ENCODE measurements at places on chromosomes 16 and 17.
A peak's percentile ranks its signal among the peaks of the same experiment; 100 is the strongest.

GRCh38 chr16:76175718-76176117 is 101.5 kb upstream of the CNTNAP4 start:
- DNase-seq: no peak

GRCh38 chr17:43609613-43610385 is 51.9 kb downstream of the MEOX1 start:
- peak; percentile 42 for DNase-seq

DNA sequence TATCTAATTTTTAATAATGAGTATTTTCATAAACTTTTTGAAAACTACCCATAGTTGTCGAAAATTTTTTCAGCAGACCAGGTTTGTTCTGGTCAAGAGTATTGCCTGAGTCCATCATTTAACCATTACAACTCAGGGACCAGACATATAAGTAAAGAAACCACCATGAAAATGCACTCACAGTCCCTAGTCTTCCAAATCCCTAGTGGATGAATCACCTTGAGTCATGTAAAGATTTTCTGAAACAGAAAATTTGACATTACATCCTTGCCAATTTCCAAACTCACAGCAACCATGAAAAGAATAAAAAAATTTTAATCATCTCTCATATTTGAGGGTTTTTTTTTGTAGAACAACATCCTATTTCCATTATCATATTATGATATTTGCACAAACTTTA is 1337.5 kb upstream of the CDH8 start:
- DNase-seq: no peak

DNA sequence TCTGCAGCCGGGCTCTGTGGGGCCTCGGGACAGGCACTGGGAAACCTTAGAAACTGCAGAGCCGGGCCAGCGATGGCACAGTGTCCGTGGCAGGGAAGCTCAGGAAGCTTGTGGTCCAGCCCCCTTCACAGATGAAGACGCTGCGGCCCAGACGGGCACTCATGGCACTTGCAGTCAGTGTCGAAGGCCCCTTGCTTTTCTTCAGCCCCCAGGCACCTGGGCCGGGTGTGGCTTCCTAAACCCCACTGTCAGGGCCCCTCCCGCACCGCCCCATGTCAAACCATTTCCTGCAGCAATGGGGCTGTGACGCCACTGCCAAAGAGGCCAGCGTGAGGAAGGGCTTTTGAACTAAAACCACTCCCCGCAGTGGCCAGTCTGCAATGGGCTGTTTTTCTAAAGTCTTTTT is 164.0 kb downstream of the LAT start:
- DNase-seq: no peak

GRCh38 chr16:56551796-56552738 is 12.8 kb upstream of the MT4 start:
- no peak for DNase-seq

DNA sequence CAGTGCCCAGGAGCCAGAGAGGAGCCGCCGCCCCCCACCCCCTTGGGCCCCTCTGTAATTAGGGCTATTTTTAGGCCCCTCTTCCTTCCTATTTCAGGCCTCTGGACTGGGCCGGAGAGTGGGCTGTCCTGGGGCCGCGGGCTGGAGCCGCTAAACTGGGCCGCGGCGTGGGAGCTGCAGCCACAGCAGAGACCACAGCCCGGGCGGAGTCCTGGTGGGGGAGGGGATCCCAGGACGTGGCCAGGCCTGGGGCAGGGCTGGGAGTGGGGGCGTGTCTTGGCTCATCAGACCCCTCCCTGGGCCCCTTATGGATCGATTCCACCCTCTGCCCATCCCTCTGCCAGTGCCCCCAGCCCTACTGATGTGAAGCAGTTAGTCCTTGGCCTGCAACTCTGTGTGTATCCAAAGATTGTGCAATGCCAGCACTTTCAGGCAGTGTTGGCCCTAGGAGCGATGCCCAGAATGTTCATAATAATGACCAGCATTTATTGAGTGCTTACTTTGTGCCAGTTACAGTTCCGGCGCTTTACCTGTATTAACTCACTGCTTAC is 15.0 kb upstream of the TAC4 start:
- DNase-seq: peak; percentile 37

GRCh38 chr17:81031566-81032550 is 3.1 kb upstream of the BAIAP2 start:
- no peak for DNase-seq

GRCh38 chr17:17155568-17155967 is 50.6 kb downstream of the PLD6 start:
- no peak for DNase-seq

DNA sequence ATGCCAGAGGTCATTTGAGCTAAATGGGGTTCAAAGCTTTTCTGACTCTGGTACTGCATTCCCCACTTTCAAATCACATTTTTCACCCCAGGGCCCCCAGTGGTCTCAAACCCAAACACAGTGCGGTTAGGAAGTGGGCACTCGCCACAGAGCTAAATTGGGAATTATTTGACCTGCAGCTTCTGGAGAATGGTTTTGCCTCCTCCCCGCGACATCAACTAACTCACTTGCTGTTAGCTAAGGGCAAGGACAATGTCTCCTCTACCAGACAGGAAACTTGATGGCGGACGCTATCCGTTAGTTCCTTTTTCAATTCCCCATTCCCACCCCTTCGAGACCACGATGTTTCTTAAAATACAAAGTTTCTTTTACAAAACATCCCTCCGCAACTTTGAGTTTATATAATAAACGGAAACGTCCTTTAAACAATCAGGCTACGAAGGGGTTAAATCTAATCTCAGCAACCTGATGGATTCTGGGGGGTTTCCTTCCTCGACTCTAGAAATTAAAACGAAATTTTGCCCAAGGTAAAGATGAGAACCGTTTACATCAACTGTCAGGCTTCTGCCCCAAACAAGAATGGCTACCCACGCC is 500 bp upstream of the KAT7 start:
- no peak for DNase-seq

DNA sequence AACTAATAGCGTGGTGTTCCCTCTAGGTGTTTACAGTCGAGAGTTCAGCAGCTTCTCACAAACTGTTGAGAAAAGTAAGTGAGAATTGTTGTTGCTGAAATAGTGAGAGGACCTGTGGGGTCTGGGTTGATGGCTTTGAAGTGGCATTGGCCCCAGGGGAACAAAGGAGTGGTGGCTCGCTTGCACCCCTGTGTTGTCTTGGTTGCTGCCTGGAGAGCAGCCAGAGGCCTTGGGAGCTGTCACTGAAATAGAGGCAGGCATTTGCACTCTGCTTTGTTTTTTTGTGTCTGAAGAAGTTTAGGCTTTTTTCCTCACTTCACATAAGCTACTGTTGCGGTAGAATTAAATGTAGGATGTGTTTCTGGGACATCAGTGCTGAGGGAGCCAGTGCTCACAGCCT is 36.8 kb downstream of the PRMT7 start:
- DNase-seq: no peak

GRCh38 chr17:66548158-66548557 is 245.7 kb downstream of the PRKCA start:
- DNase-seq: no peak

- DNase-seq: no peak
Measured at GRCh38 chr17:50562242-50563091, 2.0 kb downstream of the CACNA1G start.

DNA sequence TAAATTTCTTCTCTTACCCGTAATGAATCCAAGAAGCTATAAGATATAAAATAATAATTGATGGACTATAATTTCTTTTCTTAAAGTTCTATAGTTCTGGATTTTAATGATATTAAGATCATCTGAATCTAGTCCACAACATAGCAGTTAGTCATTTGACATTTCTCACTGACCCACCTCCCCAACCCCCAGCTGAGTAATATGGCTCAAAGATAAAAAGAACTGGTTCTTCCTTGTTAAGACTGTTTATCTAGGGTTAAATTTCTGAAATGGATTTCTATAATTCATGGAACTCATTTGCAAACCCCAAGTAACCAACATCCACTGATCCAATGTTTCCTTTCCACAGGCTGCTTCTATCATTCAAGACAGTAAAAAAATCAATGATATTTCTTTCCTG is 133.9 kb upstream of the SOX9 start:
- DNase-seq: no peak

DNA sequence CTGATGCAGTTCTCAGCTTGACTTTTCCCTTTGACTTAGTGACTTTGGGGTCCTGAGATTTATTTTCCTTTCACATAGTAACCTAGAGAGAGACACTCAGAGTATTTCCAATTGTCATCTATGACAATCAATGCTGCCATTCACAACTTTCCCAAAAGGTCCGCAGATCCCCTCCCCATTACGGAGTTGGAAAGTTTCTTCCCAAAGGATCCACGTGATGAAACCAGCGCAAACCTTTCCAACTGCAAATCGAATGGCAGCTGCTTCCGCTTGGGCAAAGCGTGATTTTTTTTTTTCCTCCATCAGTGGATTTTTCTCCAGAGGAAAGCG is 538 bp upstream of the FCSK start:
- DNase-seq: no peak

DNA sequence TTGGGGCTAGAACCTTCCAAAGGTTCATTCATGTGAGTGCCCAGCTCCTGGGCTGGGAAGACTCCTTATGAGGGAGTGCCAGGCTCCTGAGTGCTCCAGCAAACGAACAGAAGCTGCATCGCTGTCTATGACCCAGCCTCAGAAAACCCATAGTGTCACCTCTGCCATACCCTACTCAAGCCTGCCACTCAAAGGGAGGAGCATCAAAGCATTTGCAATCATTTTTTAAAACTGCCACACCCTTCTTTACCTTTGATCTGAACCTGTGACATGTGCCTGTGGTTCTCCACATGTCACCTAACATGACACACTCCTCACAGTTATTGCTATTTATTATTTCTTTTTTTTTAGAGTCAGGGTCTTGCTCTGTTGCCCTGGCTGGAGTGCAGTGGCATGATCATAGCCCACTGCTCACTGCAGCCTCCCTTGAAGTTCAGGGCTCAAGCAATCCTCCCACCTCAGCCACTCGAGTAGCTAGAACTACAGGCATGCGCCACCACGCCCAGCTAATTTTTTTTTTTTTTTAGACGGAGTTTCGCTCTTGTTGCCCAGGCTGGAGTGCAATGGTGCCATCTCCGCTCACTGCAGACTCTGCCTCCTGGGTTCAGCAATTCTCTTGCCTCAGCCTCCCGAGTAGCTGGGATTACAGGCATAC is 7.3 kb upstream of the KDM8 start:
- no peak for DNase-seq

DNA sequence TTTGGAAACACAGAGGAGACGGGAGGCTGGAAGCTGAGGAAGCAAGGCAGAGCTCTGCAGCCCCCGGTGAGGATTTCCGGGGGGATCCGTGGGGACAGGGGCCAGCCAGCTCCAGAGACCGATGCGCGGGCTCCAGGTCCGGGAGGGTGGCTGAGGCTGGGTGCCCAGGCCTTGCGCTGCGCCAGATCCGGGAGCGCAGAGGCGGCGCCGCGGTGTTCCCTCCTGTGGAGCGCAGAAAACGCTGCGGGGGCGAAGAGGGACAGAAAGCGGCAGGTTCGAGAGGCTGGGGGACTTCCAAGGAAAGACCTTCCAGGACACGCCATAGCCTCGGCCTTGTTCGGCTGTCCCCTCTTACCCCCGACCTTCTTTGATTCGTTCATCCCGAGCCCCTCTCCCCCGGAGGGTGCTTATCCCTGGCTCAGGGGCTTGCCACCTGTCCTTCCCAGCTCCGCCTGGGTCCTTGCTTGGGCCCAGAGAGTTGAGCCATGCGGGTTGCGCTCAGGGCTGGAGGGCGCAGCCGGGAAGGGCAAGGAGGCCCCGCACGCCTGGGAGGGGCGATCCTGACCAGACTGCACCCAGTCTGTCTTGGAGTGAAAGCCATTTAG is 697 bp upstream of the SHISA9 start:
- DNase-seq: no peak

- DNase-seq: peak; percentile 62
Measured at GRCh38 chr17:1108765-1109605, 70.8 kb downstream of the ABR start.

- no peak for DNase-seq
Measured at GRCh38 chr16:57611181-57611580, 17.2 kb upstream of the ADGRG1 start.

GRCh38 chr17:45046537-45047125 is 4.8 kb downstream of the DCAKD start:
- no peak for DNase-seq

DNA sequence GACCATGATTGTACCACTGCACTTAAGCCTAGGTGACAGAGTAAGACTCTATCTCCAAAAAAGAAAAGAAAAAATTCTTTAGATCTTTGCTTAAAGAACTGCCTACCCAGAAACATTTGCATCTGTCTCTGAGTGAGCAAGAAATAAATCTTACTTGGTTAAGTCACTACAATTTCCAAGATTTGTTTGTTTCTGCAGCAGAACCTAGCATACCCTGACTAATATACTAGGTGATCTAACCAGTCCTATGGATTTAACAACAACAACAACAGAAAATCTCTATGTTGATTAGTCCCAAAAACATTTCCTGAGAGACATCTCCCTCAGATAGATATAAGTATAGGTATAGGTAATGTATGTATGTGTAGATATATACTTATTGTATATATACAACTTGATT is 549.3 kb upstream of the PSMD7 start:
- DNase-seq: no peak

DNA sequence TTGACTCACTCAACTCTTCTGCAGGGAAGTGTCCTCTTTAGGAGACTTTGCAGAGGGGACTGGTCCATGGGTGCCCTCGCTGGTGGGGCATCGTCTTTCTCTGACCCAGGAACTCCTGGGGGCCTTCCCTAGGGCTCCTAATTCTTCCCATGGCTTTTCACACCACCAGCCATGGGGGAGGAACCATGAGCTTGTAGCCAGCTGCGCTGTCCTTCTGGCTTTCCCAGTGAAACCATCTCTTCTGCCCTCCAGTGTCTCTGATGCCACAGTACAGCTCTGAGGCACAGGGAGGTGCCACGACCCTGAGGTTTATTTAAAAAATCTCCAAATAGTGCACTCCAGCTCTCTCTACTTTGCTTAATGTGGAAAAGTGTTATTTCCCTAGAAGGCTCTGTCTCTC is 78.6 kb downstream of the SDR42E1 start:
- no peak for DNase-seq

- DNase-seq: peak; percentile 33
Measured at GRCh38 chr17:45334231-45334630, 17.4 kb upstream of the MAP3K14 start.

- no peak for DNase-seq
Measured at GRCh38 chr17:10681866-10682446, 15.4 kb downstream of the SCO1 start.

- no peak for DNase-seq
Measured at GRCh38 chr16:86882586-86883280, 304.4 kb downstream of the FOXL1 start.

DNA sequence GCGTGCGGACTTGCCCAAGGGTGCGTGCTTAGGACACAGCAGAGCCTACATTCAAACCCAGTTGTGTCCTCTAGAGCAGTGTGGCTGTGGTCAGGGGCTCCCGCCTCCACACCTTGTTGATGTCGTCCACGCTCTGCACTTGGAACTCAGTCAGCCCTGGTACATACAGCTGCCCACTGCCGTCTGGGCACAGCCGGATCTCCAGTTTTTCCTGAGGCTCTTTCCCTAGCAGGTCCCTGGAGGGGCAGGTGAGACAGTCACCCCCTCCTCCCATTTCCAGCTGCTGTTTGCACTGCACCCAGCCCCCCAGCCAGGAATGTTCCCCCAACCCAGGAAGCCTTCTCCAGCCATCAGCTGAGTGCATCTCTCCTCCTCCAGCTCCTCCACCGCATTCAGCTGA is 25.7 kb downstream of the KATNB1 start:
- DNase-seq: no peak

GRCh38 chr16:57809276-57810196 is 7.2 kb upstream of the KIFC3 start:
- no peak for DNase-seq

GRCh38 chr16:79714440-79714839 is 113.9 kb upstream of the MAF start:
- no peak for DNase-seq
